ENCODE measurements at places on chromosomes 12 and 14. TPM values are rescaled to one million over a fixed set of nuclear protein-coding genes. Genes with fewer than 3 reads are reported as not detected.

GRCh38 chr14:22538671-22539228 is 50.3 kb downstream of the DAD1 start:
- no peak for DNase-seq

GRCh38 chr12:106144847-106145246 is 6.1 kb upstream of the NUAK1 start:
- no peak for DNase-seq

MLH3 gene
- 12.9 TPM for total RNA-seq

BDKRB1 gene
- total RNA-seq: 0.20 TPM

GPR135 gene
- 6.7 TPM for total RNA-seq

SCNN1A gene
- 1.3 TPM for total RNA-seq

DNA sequence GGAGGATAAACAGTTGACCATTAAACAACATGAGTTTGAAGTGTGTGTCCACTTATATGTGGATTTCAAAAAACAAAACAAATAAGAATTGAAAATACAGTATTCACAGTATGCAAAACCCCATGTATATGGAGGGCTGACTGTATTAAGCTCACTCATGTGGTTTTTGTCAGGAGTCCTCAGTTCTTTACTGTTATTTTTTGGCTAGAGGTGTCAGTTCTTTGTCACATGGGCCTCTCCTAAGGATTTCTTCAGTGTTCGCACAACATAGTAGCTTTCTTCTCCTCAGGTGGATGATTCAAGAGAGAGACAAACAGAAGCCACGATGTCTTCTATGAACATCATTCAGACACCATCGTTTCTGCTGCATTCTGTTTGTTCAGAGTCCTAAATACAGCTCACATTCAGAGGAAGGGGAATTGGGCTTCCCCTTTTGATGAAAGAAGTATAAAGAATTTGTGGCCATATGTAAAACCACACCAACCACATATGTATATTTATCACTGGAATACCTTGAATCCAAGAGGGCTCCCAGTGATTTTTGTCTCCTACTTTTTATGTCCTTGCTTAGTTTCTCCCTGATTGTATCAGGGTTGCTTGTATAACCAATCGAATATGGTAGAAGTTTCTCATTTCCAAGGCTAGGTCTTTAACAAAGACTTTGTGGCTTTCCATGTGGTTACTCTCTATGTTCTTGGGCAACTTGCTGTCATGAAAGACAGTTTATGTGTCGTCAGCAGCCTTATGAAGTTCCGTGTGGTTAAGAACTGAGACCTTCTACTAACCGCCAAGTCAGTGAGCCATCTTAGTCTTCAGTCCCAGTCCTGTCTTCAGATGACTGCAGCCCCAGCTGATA is 18.9 kb downstream of the MNAT1 start:
- DNase-seq: peak; percentile 43

SERPINA5 gene
- 0.36 TPM for total RNA-seq

CHFR gene
- total RNA-seq: 66.6 TPM

DNA sequence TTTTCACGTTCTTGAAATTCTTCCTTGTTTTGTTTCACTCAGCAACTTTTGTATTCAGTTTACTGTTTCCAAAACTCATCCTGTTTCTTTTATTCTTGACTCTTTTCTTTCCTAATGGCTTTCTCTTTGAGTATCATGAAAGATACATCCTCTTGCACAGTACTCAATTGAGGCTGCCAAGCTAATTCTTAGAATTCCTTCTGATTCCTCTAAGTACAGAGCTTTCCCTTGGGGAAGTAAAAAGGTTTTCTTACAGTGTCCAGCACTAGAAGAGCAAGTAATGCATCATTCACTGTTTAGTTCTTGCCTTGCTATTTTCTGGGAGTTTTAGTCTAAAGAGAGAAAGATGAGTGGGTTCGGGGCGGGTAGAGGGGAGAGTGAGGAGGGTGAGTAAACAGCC is 154.1 kb downstream of the NEDD1 start:
- DNase-seq: no peak

DNA sequence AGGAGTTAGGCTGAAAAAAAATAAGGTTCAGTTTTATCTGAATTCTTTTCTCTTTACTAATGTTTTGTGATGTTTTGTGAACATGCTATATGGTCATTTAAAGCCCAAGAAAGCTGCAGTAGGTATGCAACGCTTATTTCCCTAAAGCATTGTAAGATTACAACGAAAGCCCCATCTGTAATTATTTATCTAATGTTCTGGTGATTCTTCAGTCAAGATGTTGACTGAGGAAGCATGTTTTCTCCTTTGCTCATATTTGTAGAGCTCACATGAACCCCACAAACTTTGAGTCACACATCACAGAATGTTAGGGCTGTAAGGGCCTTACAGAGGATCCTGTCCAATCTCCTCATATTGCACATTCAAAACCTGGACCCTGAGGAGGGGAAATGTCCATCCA is 3.2 kb upstream of the TUBA1C start:
- no peak for DNase-seq

- no peak for DNase-seq
These were observed 78.4 kb upstream of the TSPAN8 start for GRCh38 chr12:71236133-71236660.

MUCL1 gene
- not detected for total RNA-seq

PRKAG1 gene
- total RNA-seq: 47.1 TPM

KRT3 gene
- 0.43 TPM for total RNA-seq

DNA sequence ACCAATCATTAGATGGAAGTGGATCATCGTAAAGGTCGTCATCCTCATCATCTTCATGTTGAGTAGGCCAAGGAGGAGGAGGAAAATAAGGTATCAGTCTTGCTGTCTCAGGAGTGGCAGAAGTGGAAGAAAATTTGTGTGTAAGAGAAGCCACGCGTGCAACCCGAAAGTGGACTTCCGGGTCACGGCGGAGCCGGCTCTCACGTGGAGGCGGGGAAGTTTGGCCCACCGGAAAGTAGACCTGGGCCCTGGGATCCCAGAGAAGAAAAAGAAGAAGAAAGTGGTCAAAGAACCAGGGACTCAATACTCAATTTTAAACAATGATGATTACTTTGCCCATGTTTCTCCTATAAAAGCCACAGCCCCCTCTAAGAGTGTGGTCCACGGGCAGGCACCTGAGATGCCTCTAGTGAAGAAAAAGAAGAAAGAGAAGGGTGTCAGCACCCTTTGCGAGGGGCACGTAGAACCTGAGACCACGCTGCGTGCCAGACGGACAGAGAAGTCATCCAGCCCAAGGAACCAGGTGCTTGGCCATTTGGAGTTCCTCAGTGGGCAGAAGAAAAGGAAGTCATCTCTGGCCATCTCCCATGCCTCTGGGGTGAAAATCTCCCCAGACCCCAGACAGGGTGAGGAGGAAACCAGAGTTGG is 365.8 kb downstream of the BCAT1 start:
- DNase-seq: no peak

- DNase-seq: peak; percentile 40
These were observed 173.2 kb downstream of the SLC35F4 start for GRCh38 chr14:57692671-57693070.

DAO gene
- total RNA-seq: not detected

PRICKLE1 gene
- 39.5 TPM for total RNA-seq

- DNase-seq: no peak
These were observed 183.5 kb downstream of the TTC8 start for GRCh38 chr14:89007906-89008305.

- DNase-seq: no peak
These were observed 49.6 kb downstream of the TC2N start for GRCh38 chr14:91817566-91818325.

GRCh38 chr14:100027771-100028490 is 37.3 kb upstream of the EVL start:
- DNase-seq: peak; percentile 63

PDZRN4 gene
- not detected for total RNA-seq

DNA sequence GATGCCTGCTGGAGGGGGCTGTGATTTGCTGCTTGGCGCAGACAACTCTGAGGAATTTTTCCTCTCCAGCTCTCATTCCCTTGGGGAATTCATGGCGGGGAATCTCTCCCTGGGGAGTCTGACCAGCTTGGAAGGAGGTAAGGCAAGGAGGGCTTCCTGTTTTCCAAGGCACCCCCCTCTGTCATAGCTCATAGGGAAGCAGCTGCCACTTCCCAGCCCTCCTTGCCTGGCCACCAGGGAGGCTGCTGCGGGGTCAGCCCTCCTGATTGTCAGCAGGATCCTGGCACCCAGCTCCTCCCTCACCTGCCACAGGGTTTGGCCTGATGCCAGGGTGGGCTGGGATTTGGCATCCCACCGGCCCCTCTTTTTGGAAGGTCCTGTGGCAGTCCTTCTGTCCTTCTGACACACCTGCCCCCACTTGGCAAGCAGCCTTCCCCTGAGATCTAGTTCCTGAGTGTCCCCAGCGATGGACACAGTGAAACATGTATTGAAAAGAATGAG is 74.9 kb downstream of the TSPAN9 start:
- peak; percentile 32 for DNase-seq

C12orf60 gene
- 1.7 TPM for total RNA-seq

COL2A1 gene
- 11.2 TPM for total RNA-seq

GDF3 gene
- not detected for total RNA-seq

DNA sequence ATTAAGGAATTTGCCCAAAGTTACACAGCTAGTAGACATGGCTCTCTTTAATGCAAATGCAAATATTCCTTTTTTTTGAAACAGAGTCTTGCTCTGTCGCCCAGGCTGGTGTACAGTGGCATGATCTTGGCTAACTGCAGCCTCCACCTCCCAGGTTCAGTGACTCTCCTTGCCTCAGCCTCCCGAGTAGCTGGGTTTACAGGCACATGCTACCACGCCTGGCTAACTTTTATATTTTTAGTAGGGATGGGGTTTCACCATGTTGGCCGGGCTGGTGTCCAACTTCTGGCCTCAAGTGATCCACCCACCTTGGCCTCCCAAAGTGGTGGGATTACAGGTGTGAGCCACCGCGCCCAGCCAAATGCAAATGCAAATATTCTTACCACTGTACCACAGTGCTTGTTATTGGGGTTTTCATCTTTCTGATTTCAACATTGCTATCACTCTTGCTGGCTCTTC is 24.5 kb upstream of the HIGD1C start:
- DNase-seq: no peak

DNA sequence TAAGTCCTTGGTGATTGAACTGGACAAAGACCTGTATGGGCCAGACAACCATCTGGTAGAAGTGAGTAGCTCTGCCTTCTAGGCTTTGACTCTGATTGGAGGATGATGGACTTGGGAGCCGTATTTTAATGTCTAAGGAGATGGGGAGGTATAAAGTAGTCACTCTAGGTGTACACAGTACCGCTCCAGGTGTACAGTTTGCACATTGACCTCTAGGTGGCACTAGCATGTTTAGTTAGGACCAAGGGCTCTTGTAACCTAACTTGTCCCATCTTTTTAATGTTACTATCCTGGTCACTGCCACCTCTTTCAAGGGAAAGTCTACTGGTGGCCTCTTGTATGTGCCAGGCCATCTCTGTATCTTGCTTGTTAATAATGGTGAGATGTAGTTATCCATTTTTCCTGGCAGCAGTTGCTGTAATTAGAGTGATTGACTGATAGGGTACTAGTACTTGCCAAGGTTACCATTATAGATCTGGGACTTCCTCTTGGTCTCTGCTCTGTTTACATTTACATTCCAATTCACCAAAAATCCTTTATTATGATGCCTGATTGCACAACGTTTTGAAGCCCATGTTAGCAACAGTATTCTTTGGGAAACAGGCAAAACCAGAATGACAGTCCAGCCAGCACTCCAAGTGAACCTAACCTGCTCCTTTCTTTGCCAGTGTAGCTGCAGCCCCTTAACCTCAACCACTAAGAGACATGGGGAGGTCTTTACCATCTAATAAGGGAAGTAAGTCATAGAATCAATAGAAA is 3.6 kb downstream of the SMARCD1 start:
- peak; percentile 27 for DNase-seq

PRH2 gene
- not detected for total RNA-seq

DNA sequence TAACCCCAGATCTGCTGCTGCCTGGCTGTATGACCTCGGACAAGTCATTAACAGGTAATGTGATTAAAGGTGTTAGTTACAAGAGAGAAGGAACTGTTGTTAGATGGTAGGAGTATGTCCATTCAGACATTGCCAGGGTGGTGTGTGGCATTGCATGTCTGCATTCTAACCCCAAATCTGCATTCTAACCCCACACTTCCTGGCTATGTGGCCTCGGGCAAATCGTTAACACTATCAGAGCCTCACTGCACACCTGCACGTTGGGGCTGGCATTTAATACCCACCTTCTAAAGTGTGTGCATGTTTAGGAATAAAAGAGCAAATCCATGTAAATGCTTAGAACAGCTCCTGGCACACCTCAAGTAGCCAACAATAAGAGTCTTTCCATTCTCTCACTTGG is 46.4 kb downstream of the CHST11 start:
- no peak for DNase-seq

TROAP gene
- total RNA-seq: 2.7 TPM

FOXM1 gene
- 7.1 TPM for total RNA-seq
